ENCODE measurements at places on chromosomes 1 and 21.

GRCh38 chr1:30407865-30408580 lies 315.4 kb downstream of the MATN1 start:
- no peak for DNase-seq

- DNase-seq, result no peak
Observed at GRCh38 chr1:226748306-226748705, 9.2 kb upstream of the ITPKB start.

GRCh38 chr1:240122639-240123613 lies 31.2 kb downstream of the FMN2 start:
- DNase-seq, result no peak

DNA sequence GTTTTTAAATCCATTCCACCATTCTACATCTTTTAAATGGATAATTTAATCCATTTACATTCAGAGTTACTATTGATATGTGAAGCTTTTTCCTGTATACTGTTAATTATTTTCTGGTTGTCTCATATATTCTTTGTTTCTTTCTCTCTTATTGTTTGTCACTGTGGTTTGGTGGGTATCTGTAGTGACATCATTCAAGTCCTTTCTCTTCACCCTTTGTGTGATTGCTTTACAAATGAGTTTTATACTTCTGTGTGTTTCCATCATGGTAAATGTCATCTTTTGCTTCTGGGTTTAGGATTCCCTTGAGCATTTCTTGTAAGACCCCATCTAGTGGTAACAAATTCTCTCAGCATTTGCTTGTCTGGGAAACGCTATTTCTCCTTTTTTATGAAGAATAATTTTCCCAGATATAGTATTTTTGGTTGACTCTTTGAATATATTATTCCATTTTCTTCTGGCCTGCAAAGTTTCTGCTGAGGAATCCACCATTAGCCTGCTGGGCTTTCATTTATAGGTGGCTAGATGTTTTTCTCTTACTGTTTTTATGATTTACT lies 10.2 kb downstream of the LY9 start:
- DNase-seq, result no peak

GRCh38 chr1:91138959-91139358 lies 117.1 kb upstream of the ZNF644 start:
- no peak for DNase-seq

DNA sequence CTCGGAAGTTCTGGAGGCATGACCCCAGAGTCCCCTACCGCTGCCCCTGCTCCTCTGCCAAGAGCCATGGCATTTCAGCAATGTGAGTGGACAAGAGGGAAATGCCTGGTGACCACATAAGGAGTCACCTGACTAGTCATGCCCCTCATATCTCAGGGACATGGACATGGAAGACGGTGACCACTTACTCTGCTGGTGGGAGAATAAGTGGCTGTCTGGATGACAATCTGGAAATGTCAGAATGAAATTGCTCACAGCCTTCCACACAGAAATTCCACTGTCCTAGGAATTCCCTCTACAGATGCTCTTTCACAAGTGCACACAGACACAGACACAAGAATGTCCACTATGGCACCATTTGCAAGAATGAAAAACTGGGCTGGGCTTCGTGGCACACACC lies 24.3 kb upstream of the PLEKHG5 start:
- DNase-seq, result no peak

DNA sequence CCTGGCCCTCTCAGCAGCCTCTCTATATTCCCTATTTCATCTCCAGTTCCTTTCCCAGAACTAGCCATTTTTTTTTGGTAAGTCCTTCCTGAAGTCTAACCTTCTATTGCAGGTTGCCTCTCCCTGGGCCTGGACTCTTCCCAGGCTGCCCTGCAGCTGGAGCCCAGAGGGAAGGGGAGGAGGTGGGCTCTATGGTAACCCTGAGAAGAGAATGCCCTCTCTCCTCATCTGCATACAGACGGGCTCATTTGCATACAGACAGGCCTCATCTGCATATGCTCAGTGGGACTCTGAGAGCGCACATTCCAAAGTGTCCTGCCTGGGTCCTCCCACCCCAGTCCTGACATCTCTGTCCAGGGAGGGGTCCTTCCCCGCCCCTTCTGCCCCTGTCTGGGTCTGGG lies 32.7 kb downstream of the RHBG start:
- DNase-seq, result no peak

DNA sequence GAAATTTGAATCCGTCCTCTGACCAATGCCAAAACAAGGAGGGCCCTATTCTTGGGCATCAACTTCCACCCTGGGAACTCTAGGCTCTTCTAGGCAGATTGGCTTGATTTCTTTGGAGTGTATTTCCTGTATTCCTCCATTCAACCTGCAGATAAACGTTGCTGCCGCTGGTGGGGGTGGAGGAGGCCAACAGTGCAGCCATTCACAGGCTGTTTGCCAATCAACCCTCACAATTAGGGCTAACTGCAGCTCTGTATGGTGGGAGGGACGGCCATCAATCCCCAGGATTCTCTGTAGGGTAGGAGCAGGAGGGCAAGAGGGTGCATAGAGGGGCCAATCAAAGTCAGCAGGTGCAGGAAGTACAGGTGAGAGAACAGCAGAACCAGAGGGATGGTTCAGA lies 273.1 kb upstream of the PROX1 start:
- no peak for DNase-seq

DNA sequence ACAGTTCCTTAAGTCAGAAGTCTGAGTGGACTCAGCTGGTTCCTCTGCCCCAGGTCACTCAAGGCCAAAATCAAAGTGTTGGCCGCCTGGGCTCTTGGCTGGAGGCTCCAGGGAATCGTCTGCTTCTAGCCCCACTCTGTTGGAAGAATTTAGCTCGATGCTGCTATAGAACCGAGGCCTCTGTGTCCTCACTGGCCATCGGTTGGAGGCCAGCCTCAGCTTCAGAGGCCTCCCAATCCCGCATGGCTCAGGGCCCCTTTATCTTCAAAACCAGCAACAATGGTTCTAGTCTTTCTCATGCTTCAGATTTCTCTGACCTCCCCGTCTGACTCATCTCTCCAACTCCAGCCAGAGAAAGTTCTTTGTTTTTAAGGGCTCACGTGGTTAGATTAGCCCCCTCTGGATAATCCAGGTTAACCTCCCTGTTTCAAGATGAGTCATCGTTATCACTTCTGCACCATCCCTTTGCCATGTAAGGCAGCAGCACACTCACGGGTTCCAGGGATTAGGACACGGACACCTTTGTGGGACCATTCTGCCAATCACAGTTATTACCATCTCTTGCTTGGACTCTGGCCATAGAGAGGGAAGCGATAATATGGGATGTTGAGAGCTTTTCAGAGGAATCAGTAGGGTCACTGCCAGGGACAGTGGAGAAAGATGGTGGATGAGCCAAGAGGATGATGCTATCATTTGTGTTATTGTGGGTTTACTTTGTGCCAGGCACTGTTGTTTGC lies 13.6 kb downstream of the FHAD1 start:
- no peak for DNase-seq

DNA sequence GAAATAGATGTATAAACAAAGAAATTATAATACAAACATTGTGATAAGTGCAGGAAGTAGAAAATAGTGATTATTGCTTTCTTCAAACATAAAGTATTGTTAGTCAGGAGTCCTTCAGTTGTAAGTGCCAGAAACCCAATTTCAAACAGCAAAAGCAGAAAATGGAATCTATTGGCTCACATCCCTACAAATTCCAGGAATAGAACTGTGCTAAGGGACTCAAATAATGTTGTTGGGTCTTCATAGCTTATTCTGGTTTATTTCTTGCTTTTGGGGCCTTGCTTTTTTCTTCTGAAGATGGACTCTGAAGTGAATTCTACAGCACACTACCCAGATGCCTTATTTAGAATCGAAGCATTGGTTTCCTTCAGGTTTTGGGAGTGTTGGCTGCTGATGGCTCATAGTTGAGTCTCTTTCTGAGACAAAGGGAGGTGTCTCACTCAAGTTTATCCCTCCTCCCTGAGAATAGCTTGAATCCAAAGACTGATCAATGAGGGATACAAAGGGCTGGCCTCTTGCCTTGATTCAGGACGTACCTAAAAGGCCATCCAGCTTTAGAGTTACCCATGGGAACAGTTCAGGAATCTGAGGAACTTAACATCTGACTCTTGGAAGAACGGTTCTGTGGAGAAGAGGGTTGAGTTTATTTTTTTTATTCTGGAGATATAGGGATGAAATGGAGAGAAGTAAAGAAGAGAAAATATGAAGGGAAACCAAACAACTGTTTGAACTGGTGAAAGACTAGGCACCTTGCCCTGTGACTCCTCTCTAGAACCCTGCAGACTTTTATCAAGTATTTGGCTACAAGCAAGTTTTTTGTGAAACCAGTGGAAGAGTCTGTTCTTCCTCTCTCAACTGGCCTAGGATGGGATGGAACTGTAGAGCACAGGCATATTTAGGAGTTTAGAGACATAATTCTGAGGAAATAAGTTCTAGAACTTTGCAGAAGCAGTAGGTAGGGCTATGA lies 39.0 kb upstream of the ATG4C start:
- DNase-seq, result no peak

GRCh38 chr1:19670787-19671186 lies 6.1 kb downstream of the HTR6 start:
- DNase-seq, result no peak

GRCh38 chr1:24470592-24470991 lies 32.0 kb upstream of the RCAN3 start:
- no peak for DNase-seq

DNA sequence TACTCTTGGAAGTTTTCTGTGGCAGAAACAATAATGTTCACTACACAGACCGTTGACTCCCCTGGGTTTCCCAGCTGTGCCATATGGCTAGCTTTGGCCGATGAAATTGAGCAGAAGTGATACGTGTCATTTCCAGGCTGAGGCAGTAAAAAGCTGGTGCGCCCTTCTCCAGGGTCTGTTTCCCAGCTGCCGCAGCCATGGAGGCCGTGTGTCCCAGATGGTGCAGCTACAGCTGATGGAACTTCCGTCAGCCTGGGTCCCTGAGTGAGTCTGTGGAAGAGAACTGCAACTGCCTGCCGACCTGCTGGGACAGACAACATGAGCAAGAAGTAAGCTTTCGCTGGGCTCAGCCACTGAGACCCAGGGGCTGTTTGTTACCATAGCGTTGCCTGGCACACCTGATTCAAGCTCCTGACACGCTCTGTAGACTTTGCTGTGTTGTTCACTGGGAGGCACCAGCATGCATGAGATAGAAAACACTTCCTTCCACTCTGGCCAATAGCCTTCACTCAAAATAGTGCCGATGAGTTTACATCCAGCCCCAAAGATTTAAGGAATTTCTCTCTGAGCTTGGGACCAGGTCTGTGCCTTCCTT lies 116.3 kb upstream of the SLC25A33 start:
- DNase-seq, result no peak

DNA sequence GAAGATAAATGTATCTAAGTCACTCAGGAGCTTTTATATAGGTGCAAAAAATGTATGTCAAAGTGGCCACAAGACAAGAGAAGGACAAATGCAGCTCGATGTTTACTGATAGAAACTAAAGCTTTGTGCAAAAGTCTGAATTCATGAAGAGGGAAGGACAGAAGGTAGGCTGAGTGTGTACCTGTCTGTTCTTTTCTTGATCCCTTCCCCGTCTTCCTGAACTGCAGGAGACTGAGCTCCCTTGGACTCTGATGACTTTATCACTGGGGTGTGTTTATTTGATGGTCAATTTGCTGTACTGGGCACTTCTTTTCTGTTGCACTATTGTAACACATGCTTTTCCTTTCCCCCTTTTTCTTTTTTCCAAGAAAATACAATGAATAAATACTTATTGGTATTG lies 25.4 kb downstream of the ITGB3BP start:
- DNase-seq, result no peak

DNA sequence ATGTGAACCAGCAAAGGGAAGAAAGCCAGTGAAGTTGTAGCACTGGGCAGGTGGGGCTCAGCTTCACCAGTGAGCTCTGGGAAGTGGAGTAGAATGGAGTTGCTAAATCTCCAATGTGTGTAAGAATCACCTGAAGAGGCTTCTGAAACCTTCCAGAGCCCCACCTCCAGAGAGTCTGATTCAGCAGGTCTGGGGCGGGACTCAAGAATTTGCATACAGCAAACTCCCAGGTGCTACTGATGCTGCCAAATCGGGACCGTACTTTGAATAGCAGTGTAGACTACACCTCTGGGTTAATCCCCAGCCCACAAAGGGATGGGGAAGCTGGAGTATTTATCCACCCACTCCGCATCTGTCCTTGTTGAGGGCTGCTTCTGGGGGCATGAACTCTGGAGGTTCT lies 154.3 kb downstream of the IGSF21 start:
- DNase-seq, result no peak

- no peak for DNase-seq
Observed at GRCh38 chr1:102120910-102121309, 124.2 kb upstream of the OLFM3 start.

- no peak for DNase-seq
Observed at GRCh38 chr1:38973659-38974437, 17.2 kb upstream of the AKIRIN1 start.

GRCh38 chr1:100456880-100457279 lies 81.1 kb upstream of the GPR88 start:
- DNase-seq, result no peak

DNA sequence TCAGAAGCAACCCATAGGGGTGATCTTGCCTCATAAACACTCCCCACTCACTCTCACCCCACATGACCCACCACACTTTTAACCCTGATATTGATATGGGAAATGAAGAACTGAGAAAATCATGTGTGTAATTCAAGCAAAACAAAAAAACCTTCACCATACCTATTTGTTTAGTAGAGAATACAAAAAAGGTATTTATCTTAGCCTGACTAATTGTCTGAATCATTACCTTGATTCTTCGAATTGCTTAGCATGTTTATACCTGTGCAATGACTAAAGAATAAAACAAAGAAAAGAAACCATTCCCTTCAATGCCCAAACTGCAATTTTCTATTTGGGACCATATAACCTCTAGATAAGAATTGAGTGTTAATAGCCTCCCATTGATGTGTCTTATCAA lies 1.8 kb downstream of the CLDN17 start:
- DNase-seq, result no peak

DNA sequence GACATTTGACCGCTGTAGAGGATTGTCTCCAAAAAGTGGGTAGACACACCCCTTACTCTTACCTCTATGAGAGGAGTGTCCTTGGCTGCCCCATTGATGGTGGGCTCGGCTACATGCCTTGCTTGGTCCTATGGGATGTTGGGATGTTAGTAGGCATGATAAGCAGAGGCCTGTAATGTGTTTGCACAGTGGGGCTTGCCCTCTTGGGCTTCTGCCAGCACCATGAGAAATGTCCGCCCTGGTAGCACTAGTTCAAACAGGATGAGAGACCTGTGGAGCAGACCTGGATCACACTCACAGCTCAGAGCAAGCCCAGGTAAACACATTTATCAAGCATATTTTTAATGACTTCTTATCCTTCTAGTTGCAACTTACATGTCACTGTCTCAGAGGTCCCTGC lies 54.2 kb downstream of the SH3GLB1 start:
- DNase-seq, result no peak

- no peak for DNase-seq
Observed at GRCh38 chr1:27367160-27367650, 444 bp upstream of the MAP3K6 start.

- DNase-seq, result no peak
Observed at GRCh38 chr1:81797701-81798100, 3.0 kb upstream of the ADGRL2 start.

GRCh38 chr1:100670083-100670482 lies 49.5 kb upstream of the VCAM1 start:
- no peak for DNase-seq
